ENCODE measurements at places on chromosomes 1 and 21.
A peak's percentile ranks its signal among the peaks of the same experiment; 100 is the strongest.

- peak; percentile 39 for DNase-seq
Measured at GRCh38 chr1:169594391-169594790, 8.1 kb upstream of the F5 start.

DNA sequence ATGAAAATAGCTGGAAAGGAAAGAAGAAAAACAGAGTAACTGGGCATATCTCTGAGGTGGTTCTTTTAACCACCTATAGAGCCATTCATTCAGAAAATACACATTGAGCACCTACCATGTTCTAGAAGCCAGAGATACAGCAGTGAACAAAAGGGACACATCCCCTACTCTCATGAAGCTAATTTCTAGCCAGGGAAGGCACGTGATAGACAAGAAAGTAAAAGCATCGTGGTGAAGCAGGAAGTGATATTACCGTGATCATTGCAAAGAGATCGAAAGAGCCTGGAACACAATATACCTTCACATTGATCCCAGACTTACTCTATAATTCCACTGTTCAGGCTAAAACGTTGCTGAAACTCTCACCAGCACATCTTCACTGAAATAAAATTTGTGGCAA is 76.0 kb downstream of the TIAM1 start:
- no peak for DNase-seq

GRCh38 chr1:87588495-87588894 is 259.8 kb downstream of the LMO4 start:
- no peak for DNase-seq

- DNase-seq, result no peak
Measured at GRCh38 chr1:25643929-25644328, 27.3 kb downstream of the MAN1C1 start.

- DNase-seq, result no peak
Measured at GRCh38 chr1:1033731-1034438, 14.0 kb downstream of the AGRN start.

GRCh38 chr1:14974361-14974760 is 179.2 kb upstream of the TMEM51 start:
- no peak for DNase-seq

GRCh38 chr1:50091068-50091467 is 17.7 kb upstream of the ELAVL4 start:
- DNase-seq, result no peak
